ENCODE measurements at places on chromosomes 12 and 14.

GRCh38 chr14:64550621-64551333, 1.0 kb downstream of the PPP1R36 start:
- no peak for DNase-seq

DNA sequence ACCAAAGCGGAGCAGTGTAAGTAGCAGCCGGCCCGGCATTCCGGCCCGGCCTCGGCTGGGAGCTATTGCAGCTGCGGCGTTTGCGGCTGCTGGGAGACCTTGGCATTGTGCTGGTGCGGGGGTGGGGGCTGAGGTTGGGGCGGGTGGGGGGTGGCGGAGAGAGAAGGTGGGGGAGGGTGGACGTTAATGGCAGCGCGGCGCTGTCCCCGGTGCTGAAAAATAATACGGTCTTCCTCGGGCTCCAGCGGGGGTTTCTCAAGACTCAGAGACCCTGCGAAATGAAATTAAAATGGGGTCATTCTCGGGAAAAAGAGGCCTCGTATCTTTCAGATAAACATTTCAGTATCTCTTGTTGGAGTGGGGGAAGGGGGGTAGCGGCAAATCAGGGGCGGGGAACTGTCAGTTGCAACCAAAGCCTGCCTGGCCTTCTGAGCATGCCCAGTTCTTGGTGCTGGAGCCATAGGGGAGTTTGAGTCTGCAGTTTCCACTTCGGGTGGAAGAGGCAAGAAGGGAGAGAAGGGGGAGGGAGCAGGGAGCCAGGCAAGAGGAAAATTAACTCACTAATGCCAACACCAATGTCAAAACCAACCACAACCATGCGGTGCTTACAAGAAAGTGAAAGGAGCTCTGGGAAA, 414 bp downstream of the UNC79 start:
- DNase-seq, result no peak

DNA sequence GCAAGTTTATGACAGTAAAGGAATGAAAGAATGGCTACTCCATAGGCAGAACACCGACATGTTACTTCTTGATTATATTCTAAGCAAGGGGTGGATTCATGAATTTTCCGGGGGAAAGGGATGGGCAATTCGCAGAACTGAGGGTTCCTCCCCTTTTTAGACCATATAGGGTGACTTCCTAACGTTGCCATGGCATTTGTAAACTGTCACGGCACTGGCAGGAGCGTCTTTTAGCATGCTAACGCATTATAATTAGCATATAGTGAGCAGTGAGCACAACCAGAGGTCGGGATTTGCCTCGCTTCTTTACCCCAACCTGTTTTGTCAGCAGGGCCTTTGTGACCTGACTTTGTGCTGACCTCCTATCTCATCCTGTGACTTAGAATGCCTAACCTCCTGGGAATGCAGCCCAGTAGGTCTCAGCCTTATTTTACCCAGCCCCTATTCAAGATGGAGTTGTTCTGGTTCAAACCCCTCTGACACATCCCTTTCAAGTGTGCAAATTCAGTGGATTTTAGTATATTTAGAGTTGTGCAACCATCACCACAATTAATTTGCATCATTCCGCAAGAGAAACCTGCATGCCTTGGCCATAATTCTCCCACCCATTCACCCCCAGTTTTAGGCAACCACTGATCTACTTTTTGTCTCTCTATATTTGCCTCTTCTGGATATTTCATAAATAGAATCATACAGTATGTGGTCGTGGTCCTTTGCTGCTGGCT, 27.4 kb downstream of the PALS1 start:
- no peak for DNase-seq

DNA sequence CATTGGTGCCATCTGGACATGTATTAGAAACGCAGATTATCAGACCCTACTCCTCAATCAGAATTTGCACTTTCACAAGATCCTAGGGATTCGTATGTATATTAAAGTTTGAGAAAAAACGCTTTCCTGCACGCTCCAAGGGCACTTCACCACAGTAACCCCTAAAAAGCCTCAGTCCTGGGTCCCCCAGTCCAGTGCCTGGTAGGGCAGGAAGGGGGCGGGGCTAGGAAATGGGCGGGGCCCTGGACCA, 369 bp downstream of the DEPDC4 start:
- DNase-seq, result peak; percentile 90

- no peak for DNase-seq
These were observed 27.4 kb upstream of the PAPLN start for GRCh38 chr14:73209953-73210352.

- DNase-seq, result no peak
These were observed 1.2 kb upstream of the TNFAIP2 start for GRCh38 chr14:103121846-103122584.

GRCh38 chr14:77094672-77095284, 3.3 kb upstream of the CIPC start:
- DNase-seq, result peak; percentile 67

- no peak for DNase-seq
These were observed 1538.3 kb upstream of the SEL1L start for GRCh38 chr14:83071888-83072501.

DNA sequence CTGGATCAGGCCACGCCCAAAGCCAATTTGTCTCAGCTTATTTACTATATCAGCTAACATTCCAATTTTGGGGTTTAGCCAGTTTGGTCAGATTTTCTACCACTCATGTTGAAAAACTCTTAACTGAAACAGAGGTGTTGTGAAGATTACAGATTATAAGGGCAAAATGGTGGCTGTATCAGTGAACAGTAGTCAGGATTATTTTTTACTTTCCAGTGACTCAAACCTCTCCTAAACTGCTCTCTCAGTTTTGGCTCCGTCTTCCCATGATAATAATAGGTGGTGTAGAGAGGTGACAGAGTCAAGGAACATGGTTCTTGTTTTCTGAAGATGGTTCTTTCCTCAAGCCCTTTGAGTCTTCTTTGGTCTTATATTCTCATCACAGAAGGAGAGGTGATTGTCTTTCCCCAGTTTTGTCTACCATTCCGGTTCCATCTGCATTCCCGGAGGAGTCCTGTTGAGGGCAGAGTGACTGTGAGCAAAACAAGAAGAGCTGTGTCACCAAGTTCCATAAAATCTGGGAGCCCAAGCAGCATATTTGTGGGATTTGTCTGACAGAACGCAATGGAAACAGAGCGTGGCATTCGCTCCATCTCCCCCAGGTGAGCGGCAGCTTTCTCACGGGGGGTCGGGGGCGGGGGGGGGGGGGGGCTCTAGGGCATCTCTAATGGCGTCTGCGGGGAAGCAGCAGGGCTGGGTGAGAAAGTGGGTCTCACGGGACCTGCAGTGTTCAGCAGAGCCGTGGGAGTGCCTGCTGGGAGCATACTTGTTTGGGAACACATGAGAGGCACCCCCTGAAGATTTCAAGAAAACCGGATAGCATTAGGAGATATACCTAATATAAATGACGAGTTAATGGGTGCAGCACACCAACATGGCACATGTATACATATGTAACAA, 59.1 kb downstream of the TBC1D30 start:
- no peak for DNase-seq

All from CD4-positive, CD25-positive, alpha-beta regulatory T cell (primary cell).